ENCODE measurements at places on chromosomes 12 and 14. TPM values are rescaled to one million over a fixed set of nuclear protein-coding genes. Genes with fewer than 3 reads are reported as not detected.
A peak's percentile ranks its signal among the peaks of the same experiment; 100 is the strongest.

DNA sequence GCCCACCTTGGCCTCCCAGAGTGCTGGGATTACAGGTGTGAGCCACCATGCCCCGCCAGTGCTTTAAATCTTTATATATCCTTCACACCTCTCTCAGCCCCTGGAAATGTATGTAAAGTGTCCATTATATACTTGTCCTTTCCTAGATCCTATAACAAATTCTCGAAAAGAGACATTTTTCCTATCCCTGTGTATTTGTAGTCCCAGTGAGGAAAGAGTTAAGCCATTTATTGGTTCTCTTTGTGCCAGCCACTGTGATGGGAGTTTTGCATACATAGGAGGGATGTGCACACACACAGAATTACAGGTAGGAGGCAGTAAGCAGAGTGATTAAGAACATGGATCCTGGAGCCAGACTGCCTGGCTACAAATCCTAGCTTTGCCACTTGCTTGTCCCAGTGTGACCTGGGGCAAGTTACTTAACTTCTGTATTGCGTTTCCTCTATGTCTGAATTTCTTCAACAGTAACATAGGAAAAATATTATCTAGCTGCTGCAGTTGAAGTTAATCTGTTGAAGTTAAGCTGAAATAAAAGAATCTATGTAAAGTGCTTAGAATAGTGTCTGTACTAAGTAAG, 2.1 kb upstream of the RABGGTA start:
- no peak for DNase-seq

DNA sequence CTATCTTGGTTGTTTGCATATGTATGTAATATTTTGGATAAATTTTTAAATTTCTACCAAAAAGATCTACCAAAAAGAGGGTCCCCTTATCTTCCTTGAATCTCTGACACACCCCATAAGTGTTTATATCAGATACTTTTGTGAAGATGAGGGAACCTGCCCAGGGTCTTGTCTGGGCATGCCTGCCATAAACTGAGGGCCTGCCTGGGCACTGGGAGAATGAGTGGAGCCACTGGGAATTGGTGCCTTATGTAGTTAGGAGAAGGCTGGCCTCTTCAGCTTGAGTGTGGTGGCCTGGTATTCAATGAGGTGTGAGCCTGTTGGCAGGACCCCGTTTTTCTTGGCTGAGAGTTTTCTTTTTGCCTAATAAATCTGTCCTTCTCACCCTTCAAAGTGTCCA, 46.5 kb downstream of the OR9K2 start:
- no peak for DNase-seq

GRCh38 chr12:126343321-126343720, 1278.1 kb downstream of the AACS start:
- DNase-seq, result peak; percentile 90

DNA sequence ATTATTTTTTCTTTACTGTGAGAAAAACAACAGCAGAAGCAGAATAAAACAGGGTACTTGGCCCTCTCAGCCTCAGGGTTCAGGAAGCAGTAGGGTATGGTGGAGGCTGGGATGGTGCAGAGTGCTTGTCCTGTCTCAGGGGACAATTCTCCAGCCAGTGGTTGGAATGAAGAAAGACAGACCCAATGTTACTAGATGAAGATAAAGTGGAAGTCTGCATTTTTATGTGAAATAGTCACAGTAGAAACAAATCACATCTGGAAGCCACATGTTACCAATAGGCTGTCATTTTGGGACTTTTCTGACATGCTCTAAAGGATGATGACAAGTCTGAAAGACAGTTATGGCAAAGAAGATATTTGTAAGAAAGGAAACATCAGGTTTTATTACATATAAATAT, 32.3 kb downstream of the PROX2 start:
- no peak for DNase-seq

GRCh38 chr12:62658910-62659309, 192.3 kb downstream of the MON2 start:
- no peak for DNase-seq

GRCh38 chr12:27852742-27853141, 72.7 kb upstream of the MANSC4 start:
- DNase-seq, result no peak

DNA sequence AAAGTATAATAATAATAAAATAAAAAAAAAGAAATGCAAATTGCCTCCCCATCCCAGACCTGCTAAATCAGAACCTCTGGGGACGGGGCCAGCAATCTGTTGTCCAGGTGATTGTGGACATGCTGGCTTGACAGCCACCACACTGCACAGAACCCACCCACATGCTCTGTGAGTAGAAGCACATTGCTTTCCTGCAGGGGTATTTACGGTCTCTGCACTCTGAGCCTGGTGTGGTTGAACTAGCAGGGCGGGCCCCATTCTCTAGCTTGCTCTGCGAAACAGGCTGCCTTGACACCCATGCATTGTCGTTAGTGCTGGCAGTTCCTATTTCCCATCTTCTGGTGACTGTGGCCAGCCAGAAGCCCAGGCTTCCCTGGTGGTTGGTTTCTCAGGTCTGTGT, 24.5 kb downstream of the PRMT8 start:
- DNase-seq, result no peak

DNA sequence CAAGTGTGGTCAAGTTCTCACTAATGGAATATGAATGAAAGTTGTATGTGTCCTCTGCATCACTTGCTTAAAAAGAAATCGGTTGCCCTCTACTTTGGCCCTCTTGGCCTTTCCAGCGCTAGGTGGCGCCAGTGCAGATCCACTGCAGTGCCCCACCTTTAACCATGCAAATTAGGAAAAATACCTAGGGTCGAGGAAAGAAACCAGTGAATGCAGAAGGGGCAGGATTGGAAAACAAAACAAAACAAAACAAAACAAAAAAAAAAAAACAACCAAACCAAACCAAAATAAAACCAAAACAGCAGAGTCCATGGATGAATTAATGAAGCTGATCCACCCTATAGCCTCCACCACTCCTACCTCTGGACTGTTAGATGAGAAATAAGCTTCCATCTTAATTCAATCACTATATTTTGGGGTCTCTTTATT, 12.9 kb upstream of the NEMF start:
- peak; percentile 59 for DNase-seq

DNA sequence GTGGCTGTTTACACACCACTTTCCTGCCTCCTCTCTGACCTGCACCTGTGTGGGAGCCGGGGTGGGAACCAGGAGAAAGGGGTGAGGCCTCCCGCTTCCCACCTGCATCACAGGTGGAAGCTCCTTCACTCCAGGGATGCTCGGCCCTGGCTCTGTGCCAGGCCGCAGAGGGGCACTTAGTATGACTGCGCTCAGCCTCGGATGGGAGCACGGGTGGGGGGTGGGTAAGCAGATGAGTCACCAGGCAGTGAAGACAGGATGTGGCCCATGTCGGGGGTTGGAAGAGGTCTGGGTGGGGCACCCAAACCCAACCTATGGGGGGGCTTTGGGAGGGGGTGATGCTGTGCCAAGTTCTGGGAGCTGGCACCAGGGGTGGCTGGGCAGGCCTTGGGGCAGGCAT, 7.4 kb upstream of the CYP46A1 start:
- DNase-seq, result no peak

DNA sequence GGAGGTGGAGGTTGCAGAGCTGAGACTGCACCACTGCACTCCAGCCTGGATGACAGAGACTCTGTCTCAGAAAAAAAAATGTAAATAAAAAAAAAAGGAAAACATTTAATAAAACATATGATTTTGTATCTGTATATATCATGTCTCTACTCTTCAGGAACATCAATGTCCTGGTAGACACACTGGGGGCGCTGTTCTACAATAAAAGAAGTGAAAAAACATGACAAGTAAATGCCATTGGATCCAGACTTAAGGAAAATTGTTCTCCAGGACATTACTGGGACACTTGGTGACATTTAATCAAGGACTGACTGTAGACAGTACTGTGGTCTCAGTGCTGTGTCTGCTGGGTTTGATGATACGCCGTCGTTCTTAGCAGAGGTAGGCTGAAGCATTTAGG, 15.5 kb upstream of the KLC1 start:
- no peak for DNase-seq

DNA sequence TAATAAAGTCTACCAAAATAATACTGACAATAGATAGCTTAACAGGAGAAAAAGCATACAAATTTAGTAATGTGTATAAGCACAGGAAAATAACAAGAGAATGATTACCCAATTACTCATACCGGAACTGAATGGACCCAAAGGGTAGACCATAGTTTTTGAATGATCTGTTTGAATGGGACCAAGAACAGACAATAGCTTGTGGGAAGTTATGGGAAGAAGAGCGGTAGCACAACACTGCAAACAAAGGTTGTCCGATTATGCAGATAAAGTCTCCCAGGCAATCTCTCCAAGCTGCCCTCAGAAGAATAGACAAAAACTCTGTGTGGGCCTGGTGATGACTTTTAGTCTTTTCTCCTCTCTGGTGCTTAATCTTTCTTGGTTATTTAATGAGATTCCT, 96.6 kb upstream of the NEDD1 start:
- DNase-seq, result no peak

DNA sequence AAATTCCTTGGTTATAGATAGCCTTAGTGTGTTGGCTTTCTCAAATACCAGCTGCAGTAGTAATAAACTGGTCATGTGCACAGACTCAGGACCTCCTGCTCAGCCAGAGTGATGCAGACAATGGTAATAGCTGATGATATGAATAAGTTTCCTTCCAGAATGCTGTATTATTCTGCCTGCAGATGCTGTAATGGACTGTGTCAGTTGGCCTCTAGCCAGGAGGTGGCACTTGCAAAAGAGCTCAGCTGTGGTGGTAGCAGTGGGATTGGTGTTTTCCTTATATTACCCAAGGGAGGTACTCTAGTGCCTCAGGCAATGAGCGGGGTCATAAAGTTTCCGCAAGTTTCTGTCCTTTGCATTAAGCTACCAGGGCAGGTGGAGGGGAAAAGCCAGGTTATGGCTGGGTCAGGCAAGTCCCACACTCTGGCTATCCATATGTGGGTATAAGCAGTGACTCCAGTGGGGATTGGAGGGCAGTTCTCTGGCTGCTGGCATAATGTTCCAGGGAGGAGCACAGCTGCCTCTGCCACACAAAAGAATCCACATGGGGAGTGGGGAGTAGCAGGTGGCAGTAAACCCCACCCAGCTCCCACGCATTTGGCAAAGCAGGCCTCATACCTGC, 14.0 kb upstream of the MUCL1 start:
- DNase-seq, result no peak

- DNase-seq, result no peak
Observed at GRCh38 chr12:58458102-58458501, 462.2 kb downstream of the LRIG3 start.

DNA sequence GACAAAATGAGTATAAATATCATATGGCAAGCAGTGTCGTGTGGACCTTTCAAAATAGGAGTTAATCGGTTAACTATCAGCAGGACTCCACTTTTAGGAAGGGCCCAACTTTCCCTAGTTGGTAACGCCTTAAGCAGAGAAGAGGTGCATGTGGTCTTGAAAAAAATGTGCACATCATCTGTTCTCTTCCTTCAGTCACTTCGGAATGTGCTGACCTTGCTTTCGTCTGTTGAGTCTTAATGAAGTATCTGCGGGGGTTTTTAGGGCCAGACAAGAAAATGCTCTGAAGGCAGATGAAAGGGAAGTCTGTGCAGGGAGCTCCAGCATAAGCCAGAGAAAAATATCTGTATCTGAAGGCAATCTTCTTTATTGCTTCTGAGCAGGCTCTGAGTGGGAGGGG, 185.2 kb downstream of the AEBP2 start:
- no peak for DNase-seq

DNA sequence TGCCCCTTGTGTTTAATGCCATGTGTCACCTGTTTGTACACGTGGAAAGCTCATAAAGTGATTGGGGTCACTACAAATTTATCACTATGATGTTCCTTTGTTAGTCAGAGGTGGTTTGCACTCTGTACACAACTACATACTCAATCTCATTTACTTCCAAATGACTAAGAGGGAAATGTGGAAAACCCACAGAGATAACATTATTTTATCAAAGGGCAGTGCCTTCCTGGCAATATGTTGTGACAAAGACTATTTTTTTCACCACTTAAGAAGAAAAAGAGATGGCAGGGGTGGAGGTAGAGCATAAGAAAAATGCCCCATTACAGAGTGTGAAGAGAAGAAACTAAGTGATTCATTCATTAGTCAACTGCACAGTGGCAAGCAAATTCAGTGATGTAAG, 1064.1 kb upstream of the FLRT2 start:
- DNase-seq, result no peak

DNA sequence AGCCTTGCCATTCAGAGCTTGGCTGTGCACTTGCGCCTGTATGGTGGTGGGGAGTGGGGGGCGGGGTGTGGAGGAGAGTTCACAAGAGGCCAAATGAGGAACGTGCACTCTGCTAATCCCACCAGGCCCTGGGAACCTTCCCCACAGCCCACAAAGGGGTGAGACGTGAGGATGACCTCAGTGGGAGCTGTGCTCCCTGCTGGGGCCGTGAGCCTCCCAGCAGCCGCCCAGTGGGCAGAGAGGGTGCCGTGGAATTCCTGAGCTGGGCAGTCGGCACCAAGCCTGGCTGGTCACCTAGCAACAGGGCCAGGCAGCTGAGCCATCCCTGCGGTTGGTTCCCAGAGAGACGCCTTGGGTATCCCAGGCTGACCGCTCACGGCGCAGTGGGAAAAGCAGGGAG, 53.7 kb downstream of the CCNK start:
- peak; percentile 65 for DNase-seq

DNA sequence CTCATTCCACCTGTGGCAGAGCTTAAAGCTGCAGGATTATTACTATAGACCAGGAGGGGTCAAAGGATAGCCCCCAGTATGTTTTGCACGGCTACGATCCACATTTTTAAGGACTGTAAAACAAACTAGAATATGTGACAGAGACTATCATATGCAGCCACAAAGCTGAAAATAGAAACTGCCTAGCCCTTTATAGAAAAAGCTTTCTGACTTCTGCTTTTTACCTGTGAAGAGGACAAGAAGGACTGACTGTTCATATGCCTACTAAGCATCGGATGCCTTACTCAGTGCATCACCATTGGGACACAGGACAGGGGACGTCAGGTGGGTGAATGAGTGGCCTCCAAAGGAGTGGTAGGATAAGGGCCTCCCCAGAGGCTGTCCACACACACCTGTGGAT, 29.8 kb downstream of the SPTB start:
- no peak for DNase-seq

GRCh38 chr12:65944637-65945036, 120.4 kb downstream of the HMGA2 start:
- no peak for DNase-seq

DNA sequence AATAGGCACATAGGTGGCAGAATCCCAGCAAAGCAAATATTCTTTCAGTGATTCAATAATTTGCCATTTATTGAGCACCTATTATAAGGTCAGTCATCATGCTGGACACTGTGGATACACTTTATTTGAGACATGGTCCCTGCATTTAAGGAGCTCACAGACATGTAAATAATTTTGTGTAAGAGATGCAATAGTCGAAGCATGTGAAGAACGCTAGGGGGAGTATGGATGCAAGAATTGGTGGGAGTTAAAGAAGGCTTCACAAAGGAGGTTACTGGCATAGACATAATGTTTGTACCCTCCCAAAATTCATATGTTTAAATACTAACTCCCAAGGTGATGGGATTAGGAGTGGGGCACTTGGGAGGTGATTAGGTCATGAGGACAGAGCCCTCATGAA, 260.6 kb upstream of the GARIN6 start:
- peak; percentile 65 for DNase-seq

GRCh38 chr14:69471436-69471835, 13.1 kb upstream of the PLEKHD1 start:
- DNase-seq, result no peak

Gene SLC25A21
- total RNA-seq, result not detected

All from H4 (cell line).